ENCODE measurements at places on chromosomes 3 and 15.

DNA sequence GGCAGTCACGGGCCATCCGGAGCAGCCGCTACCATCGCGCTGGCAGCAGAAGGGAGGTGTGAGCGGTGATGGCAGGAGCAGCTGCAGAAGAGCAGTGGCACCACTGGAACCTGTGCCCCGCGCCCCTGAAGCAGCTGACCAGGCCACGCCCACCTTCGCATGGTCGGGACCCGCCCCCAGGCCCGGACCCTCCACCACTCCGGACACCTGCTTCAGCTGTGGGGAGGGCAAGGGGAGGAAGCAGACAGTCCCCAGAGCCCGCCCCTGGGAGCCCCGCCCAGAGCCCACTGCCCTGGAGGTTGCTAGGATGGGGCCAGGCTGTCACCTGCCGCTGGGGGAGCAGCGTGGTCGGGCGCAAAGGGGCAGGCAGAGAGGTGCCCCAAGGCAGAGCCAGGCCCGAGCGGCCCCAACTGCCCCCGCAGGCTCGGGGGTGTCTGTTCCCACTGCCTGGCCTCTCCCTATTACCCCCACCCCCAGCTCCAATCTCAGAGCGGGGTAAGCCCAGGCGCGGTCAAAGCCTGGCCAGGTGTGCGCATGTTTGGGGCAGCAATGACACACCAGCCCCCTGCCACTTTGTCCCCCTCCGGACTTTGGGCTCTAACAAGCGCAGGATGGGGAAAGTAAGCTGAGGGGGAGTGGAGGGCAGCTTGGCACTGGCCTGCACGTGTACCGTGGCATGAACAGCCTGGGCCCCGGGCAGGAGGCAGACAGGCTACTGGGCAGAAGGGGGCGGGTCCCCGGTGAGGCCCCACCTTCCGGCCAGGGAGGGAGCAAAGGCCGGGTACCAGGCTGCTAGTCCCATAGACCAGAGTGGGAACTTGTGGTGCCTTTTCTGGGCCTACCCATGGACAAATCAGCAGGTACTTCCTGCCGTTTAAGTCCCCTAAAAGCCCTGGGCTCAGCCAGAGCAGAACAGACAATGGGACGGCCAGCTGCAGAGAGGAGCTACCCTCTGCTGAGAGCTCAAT lies 8.7 kb downstream of the SPCS1 start:
- DNase-seq = no peak

- DNase-seq = no peak
Observed at GRCh38 chr3:39467394-39468107, at the start of gene MOBP. Gene MOBP, plus strand, starts transcription at chr3:39467680. Its CDS starts 34,390 bp downstream, at chr3:39502070.

DNA sequence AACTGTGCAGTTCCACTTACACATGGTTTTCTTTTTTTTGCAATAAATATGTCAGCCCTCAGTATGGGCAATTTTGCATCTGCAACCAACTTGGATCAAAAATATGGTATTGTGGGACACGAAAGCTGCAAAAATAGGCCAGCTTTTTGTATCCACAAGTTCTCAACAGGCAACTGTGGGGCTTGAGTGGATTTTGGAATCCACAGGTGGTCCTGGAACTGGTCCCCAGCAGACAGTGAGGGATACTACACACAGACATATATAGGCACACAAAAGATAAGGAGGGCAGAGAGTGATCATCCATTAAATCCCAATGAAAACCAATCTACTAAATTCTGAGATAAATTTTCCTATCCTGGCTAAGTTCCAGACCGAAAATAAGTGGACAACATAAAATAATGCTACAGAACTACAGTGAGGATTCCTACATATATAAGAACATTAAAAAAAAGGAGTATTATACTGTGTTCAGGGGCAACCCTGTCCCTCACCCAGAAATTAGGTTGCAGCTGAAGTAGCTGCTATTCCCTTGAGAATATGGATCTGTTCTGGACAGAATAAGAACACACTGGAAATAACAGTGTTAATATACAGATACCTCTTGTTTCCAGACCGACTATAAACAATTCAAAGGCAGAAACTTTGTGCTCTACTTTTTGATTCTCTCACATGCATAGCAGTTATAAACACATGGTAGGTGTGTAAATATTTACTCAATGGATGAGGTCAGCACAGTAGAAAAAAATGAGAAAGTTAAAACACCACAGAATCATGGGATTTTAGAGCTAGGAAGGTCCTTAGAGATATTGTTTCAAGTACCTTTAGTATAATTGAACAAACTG lies 25.4 kb downstream of the DENND4A start:
- DNase-seq = no peak

- no peak for DNase-seq
Observed at GRCh38 chr15:46456456-46456855, 821.6 kb downstream of the SQOR start.

DNA sequence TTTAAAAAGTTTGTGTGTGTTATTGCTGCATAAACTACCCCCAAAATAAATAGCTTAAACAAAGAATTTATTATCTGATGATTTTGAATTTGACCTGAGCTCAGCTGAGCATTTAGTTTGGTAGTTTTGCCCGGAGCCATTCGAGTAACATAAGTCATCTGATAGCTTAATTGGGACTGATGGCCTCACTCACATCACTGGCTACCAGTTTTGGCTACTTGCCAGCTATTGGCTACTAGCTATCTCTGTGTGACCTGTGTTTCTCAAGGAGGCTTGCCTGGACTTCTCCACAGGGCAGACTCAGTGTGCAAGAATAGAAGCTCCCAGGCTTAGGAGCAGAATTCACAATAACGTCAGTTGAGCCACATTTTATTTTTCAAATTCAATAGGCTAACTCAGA lies 9.0 kb downstream of the CNTN3 start:
- no peak for DNase-seq

DNA sequence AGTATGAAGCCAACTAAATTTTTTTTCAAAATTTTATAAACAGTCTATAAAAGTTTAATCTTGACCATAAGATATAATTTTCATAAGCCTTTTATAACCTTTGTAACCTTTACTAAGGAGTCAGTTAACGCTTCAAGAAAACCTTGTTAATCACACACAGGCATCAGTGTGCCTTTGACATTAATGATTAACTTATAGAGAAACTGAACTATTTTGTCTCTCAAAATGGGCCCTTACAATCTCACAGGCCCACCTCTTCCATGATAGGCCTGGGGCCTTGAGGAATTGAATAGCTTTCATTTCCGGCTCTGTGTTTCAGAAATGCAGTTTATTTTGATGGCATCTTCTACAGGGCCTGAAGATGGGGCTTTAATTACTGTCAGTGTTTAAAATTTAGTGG lies 70.1 kb downstream of the CD200 start:
- no peak for DNase-seq

- no peak for DNase-seq
Observed at GRCh38 chr3:46299608-46300460, 54.1 kb upstream of the CCR2 start.

DNA sequence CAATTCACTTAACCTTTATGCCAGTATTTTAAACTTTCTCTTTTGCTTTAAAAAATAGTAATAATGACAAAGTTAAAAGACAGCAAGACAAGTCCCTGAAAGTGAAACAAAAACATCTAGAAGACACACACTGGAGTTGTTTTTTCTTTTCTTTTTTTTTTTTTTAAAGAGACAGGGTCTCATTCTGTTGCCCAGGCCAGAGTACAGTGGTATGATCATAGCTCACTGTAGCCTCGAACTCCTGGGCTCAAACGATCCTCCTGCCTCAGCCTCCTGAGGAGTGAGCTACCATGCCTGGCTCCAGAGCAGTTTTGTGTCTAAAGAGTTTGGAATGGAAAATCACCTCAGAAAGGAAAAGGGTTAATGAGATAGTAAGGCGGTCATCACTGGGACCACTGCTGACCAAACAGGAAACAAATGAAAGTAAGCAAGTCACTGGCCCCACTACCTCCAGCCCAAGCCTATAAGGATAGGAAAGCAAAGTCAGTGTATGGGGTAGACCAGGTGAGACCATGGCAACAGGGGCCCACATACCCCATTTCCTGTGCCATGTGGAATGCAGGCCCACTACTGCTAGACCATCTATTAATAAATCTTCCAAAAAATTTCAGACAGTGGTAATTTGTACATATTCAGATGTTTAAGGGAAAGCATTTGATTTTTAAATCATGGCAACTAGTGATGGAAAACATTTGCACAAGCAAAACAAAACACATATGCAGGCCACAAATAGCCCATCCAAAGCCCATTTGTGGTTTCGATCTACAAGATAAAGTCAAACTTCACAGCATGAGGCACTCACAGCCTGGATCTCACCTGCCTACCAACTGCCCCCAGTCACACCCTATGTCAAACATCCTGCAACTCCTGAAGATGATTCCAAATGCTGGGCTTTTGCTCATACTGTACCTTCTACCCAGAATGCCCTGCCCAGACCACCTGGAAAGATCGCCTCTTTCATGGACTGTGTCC lies 62.6 kb downstream of the OSBPL10 start:
- no peak for DNase-seq

GRCh38 chr3:129548104-129548965 lies 5.4 kb downstream of the H1-8 start:
- DNase-seq = no peak

DNA sequence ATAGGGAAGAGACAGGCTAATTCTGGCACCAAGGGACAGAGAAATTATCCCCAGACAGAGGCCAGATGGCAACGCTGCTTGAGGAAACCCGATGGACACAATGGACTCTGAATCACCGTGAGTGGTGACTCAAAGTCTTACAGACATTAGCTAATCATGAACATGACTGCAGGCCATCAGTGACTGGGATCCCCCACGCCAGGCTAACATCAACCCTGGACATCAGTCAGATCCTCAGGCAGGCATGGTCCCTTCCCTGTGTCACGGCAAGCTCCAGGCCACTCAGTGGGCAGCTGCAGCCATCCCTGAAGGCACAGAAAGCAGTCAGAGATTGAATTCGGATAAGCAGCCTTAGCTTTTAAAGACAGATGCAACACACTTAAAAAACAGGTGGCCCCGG lies 23.8 kb upstream of the OXTR start:
- no peak for DNase-seq

- DNase-seq = no peak
Observed at GRCh38 chr3:15839568-15839967, 41.8 kb upstream of the ANKRD28 start.

DNA sequence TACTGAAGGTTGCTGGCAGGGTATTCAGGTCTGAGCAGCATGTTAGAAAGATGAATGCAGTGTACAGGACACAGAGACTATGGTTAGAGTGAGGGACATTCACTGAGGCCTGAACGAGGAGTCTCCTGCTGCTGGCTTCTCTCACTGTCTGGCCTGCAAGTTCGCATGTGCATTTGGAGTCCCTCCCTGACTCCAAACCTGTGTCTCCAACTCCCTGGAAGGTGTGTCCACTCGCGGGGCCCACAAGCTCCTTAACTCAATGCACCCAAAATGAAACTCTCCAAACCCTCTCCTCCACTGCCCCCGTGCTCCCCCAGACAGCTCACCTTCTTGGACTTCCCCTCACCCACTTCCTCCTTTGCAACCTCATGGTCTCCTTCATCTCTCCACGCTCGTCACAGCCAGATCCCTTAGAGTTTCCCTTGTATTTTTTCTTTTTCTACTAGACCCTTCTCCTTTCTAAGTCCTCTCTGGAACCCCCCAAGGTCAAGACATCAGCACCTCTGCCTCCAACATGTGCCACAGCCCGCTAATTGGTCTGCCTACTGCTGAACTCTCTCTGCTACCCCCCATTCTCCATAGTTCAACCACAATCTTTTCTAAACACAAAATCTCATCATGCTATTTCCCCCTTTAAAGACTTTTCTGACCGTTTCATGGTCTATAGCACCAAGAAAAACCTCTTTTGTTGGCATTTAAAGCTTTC lies 58.3 kb downstream of the HES1 start:
- DNase-seq = no peak

- no peak for DNase-seq
Observed at GRCh38 chr15:52193321-52193720, 2.1 kb upstream of the GNB5 start.

GRCh38 chr15:88231909-88232644 lies 24.5 kb downstream of the NTRK3 start:
- DNase-seq = no peak

- DNase-seq = no peak
Observed at GRCh38 chr3:65005486-65005885, 317.7 kb upstream of the ADAMTS9 start.

DNA sequence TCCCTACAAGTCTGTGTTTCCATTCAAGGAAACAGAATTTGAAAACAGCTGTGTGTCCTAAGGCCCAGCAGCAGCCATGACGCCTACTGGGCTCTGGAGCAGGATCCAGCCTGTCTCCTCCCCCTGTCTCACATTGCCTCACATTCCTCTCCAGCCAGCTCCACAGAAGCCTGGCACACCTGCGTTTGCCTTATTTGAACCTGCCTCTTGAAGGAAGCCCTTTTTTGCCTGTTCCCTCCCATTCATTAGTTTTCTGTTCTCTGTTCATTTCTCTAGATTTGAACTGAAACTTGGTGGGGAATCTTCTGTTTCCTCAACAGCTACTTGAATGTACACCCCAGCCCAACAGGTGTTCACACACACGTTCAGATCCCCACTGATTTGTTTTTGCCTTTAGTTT lies 890.5 kb downstream of the TUSC7 start:
- no peak for DNase-seq

GRCh38 chr15:70320482-70320881 lies 222.8 kb upstream of the TLE3 start:
- DNase-seq = no peak

- no peak for DNase-seq
Observed at GRCh38 chr15:59373215-59373614, 544 bp upstream of the MYO1E start.

DNA sequence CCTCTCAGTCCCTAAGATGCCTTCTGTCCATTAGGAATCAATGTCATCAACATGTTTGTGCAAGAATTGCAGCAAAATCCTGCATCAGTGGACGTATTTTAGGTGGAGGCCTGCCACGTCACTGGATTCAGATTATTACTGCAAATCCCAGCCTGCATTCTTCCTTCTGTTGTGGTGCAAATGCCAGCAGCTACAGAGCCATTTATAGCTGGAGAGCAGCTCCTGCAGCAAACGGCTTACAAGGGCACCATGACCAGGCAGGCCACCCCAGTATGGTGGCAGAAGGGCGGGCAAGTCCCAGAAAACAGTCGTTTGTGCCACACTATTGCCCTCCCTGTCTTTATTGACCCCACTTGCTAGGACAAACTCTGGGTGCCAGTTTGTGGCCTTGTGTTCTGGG lies 74.7 kb downstream of the SNRK start:
- no peak for DNase-seq

DNA sequence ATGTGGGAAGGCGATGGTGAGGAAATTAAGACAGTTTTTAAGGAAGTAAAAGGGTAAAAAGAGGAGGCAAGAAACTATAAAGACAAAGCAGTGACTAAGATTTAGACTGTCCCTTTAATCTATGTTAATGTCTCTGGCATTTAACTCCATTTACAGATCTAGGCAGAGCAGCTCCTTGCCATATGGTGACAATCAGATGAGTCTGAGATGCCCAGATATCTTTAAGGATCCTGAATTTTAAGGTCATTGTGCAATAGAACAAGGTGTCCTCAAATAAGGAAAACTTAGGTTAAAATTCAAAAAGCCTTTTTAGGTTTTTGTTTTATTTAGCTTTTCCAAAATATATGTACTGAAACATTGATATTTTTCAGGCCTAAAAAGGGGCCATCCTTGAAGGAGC lies 24.1 kb downstream of the RASGRP1 start:
- no peak for DNase-seq

DNA sequence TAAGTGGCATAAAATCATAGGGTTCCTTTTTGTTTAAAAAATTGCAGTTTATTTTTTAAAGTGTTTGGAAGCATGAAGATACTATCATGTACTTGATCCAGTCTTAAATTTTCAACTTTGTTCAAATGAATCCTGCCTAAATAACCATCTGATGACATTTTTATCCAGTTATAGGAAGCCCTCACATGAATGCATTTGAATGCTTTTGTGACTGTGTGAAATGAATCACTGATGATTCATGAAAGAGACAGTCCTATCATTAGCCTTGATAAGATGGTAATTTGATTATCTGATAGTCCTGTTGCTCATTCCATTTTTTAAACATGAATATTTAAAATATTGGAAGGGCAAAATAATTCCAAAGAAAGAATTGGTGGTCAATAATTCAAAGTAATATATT lies 401.9 kb upstream of the ROBO2 start:
- DNase-seq = no peak
